Kidney (tissue), 22 donors: ENCODE measurements at places on chromosomes 16 and 17.

DNA sequence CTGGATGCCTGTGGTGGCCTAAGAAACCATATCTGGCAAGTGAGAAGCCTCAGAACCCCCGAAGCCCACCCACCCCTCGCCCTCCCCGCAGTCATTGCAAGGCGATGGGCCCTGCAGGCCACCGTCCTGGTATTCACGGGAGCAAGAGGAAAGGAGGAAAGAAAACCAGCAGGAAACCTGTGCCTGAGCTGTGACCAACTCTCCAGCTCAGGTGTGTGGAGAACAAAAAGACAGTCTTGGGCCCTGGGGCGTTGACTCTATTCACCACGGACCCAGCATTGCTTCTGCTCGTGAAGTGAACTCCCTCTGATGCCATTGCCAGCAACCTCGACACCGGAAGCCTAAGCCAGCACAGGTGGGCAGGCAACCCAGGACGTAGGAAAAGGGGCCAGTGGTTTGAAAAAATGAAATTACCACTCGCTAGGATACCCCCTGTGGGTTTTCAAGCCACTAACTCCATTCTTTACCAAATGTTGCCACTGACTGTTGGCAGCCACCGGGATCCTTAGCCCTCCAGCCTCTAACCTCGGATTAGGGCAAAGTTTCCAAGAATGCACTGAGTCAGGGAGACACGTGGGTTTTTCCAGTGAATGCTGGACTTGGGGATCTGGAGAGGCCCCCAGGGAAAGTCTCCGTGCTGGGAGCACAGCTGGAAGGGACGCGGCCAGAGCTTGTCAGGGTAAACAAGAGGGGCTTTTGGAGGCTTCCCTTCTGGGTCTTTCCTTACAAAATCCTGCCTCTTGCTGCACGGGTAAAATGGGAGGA, 25.1 kb downstream of the FA2H start:
- H3K27ac ChIP-seq: no peak overlapping the region
- DNase-seq: no peak
- no peak overlapping the region for H3K4me3 ChIP-seq
- no peaks in the 10 kb centered on the region for H3K27me3 ChIP-seq
- H3K36me3 ChIP-seq: no peaks in the 10 kb centered on the region

GRCh38 chr16:71287911-71288310, 1.3 kb downstream of the CMTR2 start:
- peaks cover 15% of the 10 kb centered on the region for H3K4me1 ChIP-seq
- peaks cover 12% of the 10 kb centered on the region for H3K36me3 ChIP-seq
- DNase-seq: no peak
- peak overlapping the region; percentile 65 for H3K27ac ChIP-seq
- H3K4me3 ChIP-seq: peak overlapping the region; percentile 58
- H3K27me3 ChIP-seq: no peaks in the 10 kb centered on the region

DNA sequence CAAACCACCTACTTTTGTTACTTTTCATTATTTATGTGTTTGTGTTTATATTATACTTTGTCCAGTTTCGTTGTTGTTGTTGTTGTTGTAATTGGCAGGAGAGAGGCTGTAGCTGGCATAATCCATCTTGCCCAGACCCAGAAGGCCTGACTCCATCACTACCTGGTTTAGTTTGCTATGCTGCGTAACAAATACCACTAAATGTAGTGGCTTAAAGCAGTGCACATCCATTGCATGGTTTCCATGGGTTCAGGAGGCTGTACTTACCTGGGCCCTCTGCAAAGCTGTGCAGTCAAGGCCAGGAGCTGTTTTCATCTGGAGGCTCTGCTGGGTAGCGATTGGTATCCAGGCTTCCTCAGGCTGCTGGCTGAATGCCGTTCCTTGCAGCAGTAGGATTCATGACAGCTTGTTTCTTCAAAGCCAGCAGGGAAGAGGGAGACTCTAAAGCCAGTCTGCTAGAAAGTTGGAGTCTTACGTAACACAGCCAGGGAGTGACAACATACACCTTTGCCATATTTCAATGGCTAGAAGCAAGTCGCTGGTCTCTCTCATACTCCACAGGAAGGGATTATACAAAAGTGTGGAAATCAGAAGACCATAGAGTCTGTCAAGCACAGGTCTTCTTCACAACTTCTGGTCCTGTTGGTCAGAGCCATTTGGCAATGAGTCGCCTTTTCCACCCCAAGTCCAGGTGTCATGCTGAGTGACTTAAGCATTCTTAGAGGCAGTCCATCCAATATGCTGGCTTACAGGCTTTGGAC, 41.1 kb downstream of the TNRC6C start:
- H3K27ac ChIP-seq: no peak overlapping the region
- peaks cover 7% of the 10 kb centered on the region for H3K4me1 ChIP-seq
- no peaks in the 10 kb centered on the region for H3K27me3 ChIP-seq
- DNase-seq: no peak
- no peaks in the 10 kb centered on the region for H3K36me3 ChIP-seq

DNA sequence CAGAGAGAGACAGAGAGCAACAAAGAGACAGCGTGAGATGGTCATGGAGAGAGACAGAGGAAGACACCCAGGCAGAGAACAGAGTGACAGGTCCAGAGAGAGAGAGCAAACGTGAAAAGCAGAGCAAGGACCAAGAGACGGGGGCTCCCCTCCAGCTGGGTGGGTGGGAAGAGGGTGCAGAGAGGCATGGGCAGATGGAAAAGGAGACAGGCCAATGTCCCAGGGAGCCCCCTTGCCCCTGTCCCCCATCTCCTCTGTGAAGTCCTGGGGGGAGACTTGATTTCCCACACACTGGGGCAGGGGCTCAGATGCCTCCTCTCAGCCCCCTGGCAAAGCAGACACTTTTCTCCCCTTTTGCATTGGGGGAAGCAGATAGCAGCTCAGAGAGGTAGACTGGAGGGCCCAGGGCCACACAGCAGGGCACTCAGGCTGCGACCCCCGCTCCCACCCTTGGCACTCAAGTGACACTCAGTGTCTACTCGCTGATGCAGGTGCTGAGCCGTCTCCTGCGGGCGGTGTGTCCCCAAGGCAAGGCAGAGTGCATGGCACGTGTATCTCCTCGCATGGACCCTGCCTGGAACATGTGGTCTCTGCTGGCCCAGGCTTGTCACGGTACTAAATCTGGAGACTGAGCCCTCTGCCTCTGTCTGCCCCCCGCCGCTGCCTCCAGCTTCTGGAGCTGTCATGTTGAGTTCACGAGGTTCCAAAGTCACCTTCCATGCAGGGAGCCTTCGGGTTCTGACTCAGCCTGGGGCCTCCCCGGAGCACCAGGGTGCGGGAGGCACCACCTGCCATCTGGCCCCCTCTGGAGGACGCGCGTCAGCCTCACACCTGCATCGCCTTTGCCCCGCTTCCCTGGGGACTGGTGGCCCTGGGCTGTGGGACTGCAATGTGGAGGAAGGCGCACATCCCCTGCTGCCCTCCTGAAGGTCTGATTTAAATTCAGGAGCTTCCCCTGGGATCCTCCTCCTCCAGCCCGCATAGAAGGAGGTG, 215.9 kb upstream of the GSE1 start:
- H3K4me1 ChIP-seq: peaks cover 4% of the 10 kb centered on the region
- DNase-seq: no peak
- H3K27ac ChIP-seq: no peak overlapping the region
- no peak overlapping the region for H3K4me3 ChIP-seq
- no peaks in the 10 kb centered on the region for H3K36me3 ChIP-seq

DNA sequence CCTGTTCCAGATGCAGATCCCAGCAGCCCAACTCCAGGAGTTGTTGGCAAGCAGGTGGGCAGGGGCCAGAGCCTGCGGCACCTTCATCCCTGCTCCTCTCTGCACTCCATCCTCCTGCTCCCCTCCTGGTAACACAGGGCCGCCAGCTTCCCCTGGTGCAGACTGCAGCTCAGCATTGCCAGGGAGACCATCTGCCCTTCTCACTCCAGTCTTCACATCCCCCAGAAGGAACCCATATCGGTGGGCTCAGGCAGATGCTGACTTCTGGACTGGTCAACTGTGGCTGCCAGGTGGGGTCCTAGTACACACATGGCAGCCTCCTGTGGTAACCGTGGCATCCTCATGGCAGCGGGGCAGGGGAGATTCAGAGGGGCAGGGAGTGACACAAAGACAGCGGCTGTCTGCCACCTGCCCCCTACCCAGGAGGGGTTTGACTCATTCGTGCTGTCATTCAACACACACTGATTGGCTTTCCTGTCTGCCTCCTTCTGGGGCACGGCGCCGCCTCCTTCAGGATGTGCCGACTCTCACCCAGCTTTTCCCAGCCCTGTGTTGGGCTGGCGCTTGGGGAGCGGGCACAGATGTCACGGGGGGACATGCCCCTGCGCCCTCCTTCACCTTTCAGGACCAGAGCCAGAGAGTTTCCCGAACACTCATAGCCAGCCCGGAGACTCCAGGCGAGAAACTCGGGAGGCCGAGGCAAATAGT, 120.9 kb downstream of the CMIP start:
- DNase-seq: no peak
- no peak overlapping the region for H3K27ac ChIP-seq
- no peaks in the 10 kb centered on the region for H3K27me3 ChIP-seq
- no peak overlapping the region for H3K4me3 ChIP-seq
- peaks cover 2% of the 10 kb centered on the region for H3K36me3 ChIP-seq
- peaks cover 12% of the 10 kb centered on the region for H3K4me1 ChIP-seq

GRCh38 chr17:82061047-82061925, 4.3 kb downstream of the DUS1L start:
- DNase-seq: no peak
- H3K36me3 ChIP-seq: peaks cover 21% of the 10 kb centered on the region
- no peaks in the 10 kb centered on the region for H3K27me3 ChIP-seq
- no peak overlapping the region for H3K27ac ChIP-seq

DNA sequence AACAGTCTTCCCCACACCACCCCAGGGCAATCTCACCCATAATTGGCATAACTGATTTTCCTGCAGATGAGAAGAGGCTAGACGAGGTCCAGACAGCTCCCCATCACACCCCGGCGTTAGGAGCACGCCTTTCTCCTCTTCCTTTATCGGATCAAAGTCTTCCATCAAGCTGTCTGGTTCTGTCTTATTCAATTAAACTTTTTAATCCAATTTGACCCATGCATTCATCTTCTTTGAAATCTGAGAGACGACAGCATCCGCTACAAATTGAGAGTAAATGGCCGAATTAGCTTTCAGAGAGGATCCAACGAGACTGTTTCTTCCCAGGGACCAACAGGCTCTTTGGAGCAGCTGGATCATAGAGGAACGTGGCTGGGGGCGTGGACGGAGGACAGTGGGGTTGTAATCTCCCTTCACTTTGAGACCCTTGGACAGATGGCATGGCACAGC, 44.4 kb upstream of the GPRC5B start:
- no peak overlapping the region for H3K27ac ChIP-seq
- H3K36me3 ChIP-seq: no peaks in the 10 kb centered on the region
- no peaks in the 10 kb centered on the region for H3K4me1 ChIP-seq

DNA sequence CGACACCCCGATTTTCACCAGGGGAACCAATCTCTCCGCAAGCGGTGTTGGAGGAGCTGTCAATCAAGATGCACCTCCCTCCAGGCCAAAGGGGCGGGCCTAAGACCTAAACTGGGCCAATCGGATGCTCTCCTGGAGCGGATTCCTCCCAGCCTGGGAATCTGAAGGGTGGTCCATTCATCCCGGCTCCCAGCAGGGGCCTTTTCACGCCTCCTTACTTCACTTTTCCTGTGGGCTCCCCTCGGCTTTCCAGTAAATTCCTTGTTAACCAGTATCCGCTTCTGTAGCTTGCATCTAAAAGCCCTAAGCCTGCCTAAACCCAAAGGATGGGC, 17.1 kb downstream of the C16orf74 start:
- H3K4me1 ChIP-seq: no peaks in the 10 kb centered on the region
- no peaks in the 10 kb centered on the region for H3K36me3 ChIP-seq
- H3K4me3 ChIP-seq: no peak overlapping the region
- no peak for DNase-seq
- H3K27me3 ChIP-seq: no peaks in the 10 kb centered on the region
- H3K27ac ChIP-seq: no peak overlapping the region

- H3K4me1 ChIP-seq: no peaks in the 10 kb centered on the region
- no peak overlapping the region for H3K4me3 ChIP-seq
- DNase-seq: no peak
Observed at GRCh38 chr16:72241930-72242329, 70.0 kb upstream of the PMFBP1 start.

DNA sequence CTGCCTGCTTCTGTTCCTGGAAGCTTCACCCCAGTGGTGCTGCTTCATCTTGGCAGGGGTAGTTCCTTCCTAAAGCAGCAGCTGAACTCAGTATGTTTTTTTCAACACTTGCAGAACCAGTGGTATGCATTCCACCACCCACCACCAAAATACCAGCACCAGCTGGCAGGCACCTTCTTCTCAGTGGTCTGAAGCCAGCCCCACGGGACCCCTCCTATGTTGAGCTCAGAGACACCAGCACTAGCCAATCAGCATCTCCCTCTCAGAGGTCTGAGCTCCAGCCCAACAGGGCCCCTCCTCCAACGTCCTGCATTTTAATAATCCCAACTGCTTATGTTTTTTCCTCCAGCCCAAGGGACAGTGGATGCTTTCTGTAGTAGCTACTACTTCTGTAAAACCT, 299.6 kb upstream of the CCL2 start:
- H3K27ac ChIP-seq: no peak overlapping the region
- no peak for DNase-seq
- no peaks in the 10 kb centered on the region for H3K27me3 ChIP-seq
- no peaks in the 10 kb centered on the region for H3K36me3 ChIP-seq

- H3K27ac ChIP-seq: no peak overlapping the region
- H3K4me3 ChIP-seq: no peak overlapping the region
- no peak for DNase-seq
- H3K27me3 ChIP-seq: no peaks in the 10 kb centered on the region
- no peaks in the 10 kb centered on the region for H3K4me1 ChIP-seq
Observed at GRCh38 chr16:82203198-82203597, 33.2 kb upstream of the MPHOSPH6 start.

DNA sequence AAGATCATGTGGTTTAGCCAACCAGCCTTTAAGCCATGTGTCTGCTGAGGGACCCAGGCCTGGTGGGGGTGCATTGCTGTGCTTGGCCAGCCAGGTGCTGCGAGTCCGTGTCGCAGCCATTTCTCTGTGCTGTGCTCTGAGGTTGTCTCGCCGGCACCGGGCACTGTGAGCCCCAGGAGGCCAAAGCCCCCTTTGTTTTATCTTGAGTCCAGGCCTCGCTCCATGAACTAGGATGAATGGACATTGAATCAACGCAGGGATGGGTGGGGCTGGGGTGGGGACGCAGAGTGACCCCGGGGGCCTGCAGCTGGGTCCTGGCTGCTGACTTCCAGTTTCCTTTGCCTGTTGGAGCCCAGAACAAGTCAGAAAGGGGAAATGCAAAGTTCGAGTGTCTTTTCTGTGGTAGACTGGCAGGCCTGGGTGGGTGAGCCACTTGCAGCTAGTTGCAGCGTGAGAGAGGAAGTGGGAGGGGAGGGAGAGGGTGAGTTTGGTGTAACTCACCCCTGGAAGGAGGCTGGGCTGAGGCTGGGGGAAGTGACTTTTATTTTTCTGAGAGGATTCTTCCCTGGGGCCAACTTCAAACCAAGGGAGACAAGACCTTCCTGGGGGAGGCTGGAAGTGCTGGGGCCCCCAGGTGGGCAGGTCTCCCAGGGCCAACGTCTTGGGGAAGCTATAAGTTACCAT, 324.7 kb downstream of the SEC14L1 start:
- H3K27ac ChIP-seq: peak overlapping the region; percentile 12
- H3K4me3 ChIP-seq: no peak overlapping the region
- no peaks in the 10 kb centered on the region for H3K27me3 ChIP-seq
- H3K4me1 ChIP-seq: peaks cover 20% of the 10 kb centered on the region
- peak; percentile 53 for DNase-seq
- no peaks in the 10 kb centered on the region for H3K36me3 ChIP-seq

- H3K4me1 ChIP-seq: peaks cover 14% of the 10 kb centered on the region
- peak overlapping the region; percentile 94 for H3K27ac ChIP-seq
- peak overlapping the region; percentile 53 for H3K4me3 ChIP-seq
Observed at GRCh38 chr17:39740357-39741111, 2.8 kb downstream of the GRB7 start.

GRCh38 chr16:89955001-89955685, 6.6 kb downstream of the DEF8 start:
- no peaks in the 10 kb centered on the region for H3K4me1 ChIP-seq
- H3K27me3 ChIP-seq: no peaks in the 10 kb centered on the region
- H3K36me3 ChIP-seq: peaks cover 6% of the 10 kb centered on the region
- no peak overlapping the region for H3K4me3 ChIP-seq
- no peak for DNase-seq
- H3K27ac ChIP-seq: no peak overlapping the region
